Stimulated activated CD8-positive, alpha-beta memory T cell treated with anti-CD3 and anti-CD28 coated beads, Interleukin-12 subunit alpha, Interleukin-12 subunit beta, amount 100 ng/mL, for 4 hours (primary cell): ENCODE measurements at places on chromosomes 12 and 14.

DNA sequence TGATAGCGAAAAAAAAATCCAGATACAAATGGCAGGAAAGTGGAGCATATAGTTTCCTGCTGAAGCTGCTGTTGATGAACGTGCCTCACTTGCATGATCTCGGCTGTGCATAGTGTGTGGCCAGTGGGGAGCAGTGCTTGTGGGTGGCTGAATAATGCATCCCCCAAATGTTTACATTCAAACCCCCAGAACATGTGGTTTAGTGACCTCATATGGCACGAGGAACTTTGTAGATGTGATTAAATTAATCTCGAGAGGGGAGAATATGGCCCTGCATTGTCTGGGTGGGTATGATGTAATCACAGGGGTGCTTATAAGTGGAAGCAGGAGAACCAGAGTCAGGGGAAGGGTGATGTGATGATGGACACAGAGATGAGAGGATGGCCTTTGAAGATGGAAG is 425.0 kb downstream of the TMEM121 start:
- DNase-seq = no peak

DNA sequence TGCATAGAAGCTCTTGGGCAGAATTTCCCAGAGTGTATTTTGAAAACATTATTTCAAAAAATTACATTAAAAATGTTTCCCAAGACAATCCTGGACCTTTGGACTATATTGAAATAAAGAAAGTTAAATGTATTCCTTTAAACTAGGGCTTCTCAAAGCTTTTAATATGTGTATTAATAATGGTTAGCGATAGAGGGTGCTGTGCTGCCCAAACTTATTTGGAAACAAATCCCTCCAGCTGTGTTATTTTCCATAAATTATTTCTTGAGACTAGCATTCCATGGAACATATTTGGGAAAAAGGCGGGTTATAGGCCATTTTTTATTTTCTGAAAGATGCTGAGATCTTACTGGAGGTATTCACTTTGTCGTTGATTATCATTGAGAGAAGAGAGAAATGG is 397.8 kb upstream of the MIS18BP1 start:
- no peak for DNase-seq

DNA sequence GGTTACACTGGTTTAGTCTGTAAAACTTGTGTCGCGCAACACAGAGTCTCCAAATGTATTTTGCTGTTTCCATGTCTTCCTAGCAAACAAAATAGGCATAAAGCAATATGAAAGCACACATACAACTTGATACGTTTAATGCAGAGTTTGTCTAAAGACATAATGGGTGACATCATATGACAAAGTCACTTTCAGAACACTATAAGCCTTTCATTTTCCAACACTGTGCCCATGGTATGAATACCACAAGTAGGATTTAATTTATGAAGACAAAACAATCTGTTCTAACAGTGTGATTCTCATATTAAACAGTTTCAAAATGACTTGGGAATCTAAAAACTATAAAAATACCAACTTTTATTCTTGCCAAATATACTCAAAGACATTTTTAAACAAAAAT is 58.4 kb downstream of the PTPN21 start:
- no peak for DNase-seq

- no peak for DNase-seq
Observed at GRCh38 chr14:98269533-98269932, 1002.5 kb downstream of the BCL11B start.

GRCh38 chr14:88351966-88352691 is 29.1 kb upstream of the KCNK10 start:
- no peak for DNase-seq

- DNase-seq = no peak
Observed at GRCh38 chr14:24576771-24577170, 721 bp upstream of the CTSG start.

DNA sequence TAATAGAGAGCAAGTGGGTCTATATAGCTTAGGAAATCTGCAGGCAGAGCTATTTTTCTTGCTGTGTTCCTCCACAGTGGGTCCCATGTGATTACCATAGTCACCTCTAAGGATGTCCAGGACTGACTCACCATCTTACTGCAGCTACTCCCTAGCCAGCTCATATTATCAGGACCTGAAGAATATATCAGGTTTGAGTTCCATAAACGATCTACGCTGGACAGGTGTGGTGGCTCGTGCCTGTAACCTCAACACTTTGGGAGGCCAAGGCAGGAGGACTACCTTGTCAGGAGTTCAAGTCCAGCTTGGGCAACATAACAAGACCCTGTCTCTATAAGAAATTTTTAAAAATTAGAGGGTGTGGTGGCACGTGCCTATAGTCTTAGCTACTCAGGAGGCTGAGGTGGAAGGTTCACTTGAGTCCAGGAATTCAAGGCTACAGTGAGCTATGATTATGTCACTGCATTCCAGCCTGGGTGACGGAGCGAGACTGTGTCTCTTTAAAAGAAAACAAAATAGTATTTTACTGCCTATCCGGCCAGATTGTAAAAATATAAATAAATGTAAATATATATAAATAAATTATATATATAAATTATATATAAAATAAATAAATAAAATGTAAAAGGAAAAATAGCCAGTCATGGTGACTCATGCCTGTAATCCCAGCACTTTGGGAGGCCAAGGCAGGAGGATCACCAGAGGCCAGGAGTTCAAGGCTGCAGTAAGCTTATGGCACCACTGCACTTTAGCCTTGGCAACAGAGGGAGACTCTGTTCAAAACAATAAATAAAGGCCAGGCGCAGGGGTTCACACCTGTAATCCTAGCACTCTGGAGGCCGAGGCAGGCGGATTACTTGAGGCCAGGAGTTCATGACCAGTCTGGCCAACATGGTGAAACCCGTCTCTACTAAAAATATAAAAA is 6.9 kb upstream of the SPRYD4 start:
- no peak for DNase-seq

DNA sequence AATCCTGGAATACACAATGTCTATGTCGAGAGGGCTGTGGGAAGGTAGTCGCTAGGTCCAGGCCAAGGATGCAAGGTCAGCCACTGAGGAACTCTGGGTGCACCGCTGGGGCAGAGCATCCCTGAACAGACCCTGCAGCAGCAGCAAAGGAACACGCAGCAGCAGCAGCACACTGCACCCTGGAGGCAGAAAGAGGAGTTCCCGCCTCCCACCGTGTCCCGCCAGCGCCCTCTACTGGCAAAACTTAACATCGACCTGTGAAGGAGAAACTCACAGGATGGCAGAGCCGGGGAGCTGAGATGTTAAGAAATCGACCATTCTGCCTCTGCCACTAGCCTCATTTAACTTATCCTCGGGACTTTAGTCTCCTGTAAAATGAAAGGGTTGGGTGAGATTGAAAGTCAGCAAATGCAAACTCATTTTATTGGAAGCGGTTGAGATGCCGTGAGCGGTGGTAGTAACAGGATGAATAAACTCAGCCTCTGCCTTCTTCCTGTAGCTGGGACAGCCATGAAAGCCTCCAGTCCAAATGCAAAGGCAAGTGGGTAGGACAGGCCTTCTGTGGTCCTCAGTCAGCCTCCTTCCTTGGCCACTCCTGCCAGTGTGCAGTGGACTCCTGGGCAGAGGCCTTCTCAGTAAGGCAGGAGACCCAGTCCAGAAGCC is 45.6 kb downstream of the STAB2 start:
- DNase-seq = no peak

GRCh38 chr14:74610199-74610865 is 1.7 kb downstream of the LTBP2 start:
- DNase-seq = no peak

DNA sequence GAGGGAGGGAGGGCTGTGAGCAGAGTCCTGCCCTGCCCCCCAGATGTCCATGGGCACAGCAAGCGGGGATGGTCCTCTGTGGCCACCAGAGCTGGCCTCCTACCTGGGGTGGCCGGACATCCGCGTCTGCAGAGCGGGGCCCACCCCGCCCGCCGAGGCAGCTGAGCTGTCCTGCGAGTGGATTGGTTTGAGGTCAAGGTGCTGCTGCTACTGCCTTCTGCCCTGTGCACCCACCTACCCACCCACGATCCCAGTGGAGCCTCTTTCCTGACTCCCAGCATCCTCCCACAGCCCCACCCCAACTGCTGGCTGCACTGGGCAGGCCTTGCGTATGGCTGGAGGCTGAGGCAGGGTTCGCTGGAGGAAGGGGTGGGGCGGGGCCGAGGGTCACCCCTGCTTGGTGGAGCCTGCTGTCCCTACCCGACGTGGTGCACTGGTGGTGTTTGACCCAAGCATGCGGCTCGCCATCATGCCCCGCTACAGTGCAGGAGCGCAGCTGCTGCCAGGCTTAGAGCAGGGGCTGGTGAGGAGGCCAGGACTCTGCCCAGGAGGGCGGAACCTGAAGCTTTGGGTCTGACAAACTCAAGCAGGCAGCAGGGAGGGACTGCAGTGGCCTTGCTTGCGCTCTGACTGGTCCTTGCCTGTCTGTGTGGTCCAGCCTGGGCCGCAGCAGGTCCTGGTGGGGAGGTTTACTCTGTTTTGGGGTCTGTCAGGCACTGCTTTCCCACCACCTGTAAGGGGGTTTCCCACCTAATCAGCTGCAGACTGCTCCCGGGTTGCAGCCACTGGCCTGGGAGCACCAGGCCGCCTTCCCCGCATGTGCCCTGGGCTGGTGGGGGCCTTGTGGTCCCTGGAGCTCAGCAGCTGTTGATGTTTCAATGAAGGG is 23.7 kb downstream of the CEP170B start:
- no peak for DNase-seq

DNA sequence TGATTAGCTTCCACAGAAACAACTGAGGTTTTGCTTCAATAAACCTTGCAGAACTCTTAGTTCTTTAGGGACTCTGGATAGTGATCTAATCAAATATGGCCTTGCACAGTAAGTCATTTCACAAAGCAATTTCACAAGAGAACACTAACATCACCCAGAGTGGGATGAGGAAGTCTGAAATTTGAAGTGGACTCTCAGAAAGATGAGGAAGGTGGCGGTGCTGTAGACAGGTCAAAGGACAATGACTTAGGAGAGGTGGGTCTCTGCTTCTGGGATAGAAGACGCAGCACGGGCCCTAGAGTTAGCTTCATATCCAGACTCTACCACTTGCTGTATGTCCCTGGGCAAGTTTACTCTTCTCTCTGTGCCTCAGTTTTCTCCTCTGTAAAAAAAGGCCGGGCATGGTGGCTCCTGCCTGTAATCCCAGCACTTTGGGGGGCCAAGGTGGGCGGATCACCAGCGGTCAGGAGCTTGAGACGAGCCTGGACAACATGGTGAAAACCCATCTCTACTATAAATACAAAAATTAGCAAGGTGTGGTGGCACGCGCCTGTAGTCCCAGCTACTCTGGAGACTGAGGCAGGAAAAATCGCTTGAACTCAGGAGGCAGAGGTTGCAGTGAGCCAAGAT is 18.9 kb downstream of the FOS start:
- no peak for DNase-seq

GRCh38 chr12:6643569-6644256 is 3.5 kb downstream of the ACRBP start:
- no peak for DNase-seq

DNA sequence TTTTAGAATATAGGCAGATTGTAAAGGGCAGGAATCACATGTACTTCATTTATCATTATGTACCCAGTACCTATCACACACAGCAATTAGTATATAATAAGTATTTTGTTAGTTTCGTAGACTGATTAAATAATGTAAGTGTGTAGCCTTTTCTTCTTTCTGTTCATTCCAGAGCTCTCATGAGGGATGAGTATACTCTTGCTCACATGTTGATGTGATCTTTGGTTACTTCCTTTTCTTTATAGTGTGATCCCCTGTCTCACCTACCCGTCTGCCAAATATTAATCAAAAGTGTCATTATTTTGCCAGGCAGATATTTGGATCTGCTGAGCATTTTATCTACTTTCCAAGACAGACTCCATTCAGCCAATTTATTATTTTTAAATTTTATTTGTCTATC is 156.1 kb downstream of the PCNX1 start:
- DNase-seq = no peak

GRCh38 chr12:93668919-93669418 is 8.2 kb upstream of the CRADD start:
- no peak for DNase-seq

- DNase-seq = no peak
Observed at GRCh38 chr14:92459950-92460421, 53.6 kb upstream of the RIN3 start.

GRCh38 chr12:39752482-39753137 is 133.0 kb upstream of the ABCD2 start:
- DNase-seq = no peak

- no peak for DNase-seq
Observed at GRCh38 chr12:120264904-120265472, 542 bp downstream of the PXN start.

- DNase-seq = no peak
Observed at GRCh38 chr12:112309797-112310196, 72.4 kb downstream of the HECTD4 start.

- DNase-seq = no peak
Observed at GRCh38 chr12:116603546-116604177, 44.5 kb downstream of the MAP1LC3B2 start.

DNA sequence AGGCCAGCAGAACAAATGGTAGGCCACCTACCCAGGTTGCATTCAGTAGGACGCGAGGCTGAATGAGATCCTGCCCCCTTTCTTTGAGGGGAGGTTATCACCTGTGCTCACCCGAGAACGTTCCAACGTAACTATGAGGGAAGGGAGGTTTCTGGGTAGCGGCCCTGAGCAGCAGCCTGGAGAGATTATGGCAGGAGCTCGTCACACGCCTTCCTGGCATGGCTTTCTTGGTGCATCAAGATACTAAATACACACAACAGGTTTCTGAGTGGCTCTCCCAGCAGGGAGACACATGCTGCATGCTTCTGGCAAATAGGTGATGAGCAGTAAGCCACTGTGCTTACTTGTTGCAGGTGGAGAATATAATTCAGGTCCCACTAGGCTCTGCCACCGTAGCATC is 147.7 kb downstream of the CALM1 start:
- no peak for DNase-seq

- no peak for DNase-seq
Observed at GRCh38 chr12:51793201-51793600, 55.3 kb downstream of the FIGNL2 start.

DNA sequence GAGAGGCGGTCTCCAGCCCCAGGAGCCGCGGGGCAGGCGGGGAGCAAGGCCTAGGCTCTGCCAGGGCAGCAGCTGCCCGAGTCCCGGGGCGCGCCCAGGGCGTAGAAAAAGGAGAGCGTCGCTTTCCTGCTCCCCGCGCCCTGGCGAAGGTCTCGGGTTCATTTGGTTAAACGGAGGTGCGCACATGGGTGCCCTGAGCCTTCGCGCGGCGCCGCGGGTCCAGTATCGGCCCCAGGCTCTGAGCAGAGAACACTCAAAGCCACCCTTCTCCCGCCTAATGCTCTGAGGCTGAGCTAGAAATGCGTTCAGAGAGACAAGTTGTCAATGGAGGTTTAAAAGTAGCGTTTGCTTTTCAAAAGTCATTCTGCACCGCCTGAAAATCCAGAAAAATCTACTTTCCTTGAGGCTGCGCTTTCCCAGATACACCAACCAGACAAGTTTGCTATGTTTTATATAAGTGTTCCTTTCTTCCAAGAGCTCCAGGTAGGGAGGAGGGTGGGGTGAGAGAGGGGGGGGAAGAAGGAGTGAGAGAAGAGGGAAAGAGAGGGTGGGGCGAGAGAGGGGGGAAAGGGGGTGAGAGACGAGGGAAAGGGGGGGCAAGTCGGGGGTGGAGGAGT is 1.5 kb downstream of the TMEM132C start:
- no peak for DNase-seq

GRCh38 chr12:93109551-93110203 is 180.6 kb upstream of the EEA1 start:
- DNase-seq = no peak
